Ovary (tissue), 10 donors: ENCODE measurements at places on chromosomes 2 and 18.

- DNase-seq = no peak
Observed at GRCh38 chr2:197947219-197947757, 142.9 kb downstream of the PLCL1 start.

GRCh38 chr2:200455958-200456421 lies 53.9 kb downstream of the KCTD18 start:
- DNase-seq = no peak

DNA sequence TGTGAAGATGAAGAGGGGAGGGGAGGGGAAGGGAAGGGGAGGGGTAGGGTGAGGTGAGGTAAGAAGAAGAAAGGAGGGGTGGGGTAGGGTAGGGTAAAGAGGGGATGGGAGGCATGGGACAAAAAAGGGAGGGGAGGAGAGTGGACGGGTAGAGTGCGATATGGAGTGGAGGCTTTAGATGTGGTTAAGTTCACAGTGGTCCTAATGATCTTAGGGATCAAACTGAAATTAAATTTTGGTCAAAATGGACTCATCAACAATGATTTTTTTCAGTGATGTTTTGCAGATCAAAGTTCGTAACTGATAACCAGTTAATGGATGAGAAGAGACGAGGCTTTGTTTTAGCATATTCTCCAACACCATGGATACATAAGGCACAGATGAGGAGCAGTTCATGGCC lies 513.9 kb upstream of the ACVR2A start:
- no peak for DNase-seq

GRCh38 chr2:43130548-43130875 lies 95.9 kb downstream of the ZFP36L2 start:
- no peak for DNase-seq

GRCh38 chr2:181780047-181780651 lies 99.8 kb upstream of the NEUROD1 start:
- DNase-seq = no peak

DNA sequence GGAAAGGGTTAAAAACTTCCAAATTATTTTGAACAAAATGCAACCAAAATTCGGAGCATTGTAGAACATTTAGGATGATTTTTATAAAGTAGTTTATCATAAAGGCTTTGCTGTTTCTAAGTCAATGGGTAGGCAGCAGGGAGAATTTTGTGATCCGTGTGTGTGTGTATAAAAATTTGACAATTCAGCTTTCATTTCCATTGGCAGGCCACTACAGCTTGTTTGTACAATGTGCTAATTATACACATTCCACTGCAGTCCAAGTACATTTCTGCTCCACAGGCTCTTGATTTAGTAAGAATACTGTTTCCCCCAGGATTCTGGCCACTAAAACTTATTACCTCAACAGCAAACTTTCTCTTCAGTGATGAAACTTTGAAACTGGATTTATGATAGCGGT lies 71.8 kb upstream of the LTBP1 start:
- no peak for DNase-seq

DNA sequence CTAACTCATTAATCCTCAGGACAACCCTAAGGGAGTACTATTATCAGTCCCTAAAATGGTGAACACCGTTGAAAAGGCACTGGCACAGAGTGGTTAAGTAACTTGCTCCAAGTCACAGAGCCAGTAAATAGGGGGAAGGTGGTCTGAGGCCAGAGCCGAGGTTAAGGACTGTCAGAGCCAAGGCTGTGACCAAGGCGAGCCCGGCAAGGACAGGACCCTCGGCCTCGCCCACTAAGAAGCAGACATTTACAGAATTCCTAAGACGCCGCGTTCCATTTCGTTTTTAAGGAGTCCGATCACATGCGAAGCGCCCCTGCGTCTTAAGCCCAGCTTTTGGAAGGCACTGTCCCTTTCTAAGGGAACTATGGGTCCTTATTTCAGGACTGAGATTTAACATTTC lies 1.1 kb downstream of the PDIA6 start:
- DNase-seq = no peak

DNA sequence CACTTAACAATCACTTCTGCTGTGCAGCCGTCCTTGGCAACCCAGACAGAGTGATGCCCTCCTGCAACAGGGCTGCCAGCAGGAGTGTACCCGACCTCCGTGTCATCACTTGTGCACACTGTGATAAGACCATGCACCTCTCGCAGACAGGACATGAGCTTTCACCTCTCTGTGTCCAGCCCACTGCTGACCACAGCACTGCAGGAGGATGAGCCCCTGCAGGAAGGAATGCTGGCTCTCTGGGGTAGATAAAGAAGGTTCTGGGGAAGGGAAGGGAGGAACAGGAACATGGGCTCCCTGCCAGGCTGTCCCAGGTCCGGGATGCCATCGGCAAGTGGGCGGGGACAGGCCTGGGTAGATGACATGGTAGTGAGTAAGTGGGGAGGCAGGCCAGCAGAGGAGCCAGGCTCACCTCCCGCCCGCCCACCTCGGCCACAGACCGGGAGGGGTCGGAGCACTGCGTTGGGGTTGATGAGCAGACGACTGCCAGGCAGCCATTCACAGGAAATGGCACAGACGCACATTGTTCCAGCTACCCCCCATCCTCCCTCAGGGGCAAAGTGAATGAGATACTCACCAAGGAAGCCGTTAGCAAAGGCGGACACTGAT lies 18.6 kb upstream of the COL6A3 start:
- no peak for DNase-seq

GRCh38 chr18:63752636-63753035 lies 22.6 kb upstream of the SERPINB7 start:
- no peak for DNase-seq

DNA sequence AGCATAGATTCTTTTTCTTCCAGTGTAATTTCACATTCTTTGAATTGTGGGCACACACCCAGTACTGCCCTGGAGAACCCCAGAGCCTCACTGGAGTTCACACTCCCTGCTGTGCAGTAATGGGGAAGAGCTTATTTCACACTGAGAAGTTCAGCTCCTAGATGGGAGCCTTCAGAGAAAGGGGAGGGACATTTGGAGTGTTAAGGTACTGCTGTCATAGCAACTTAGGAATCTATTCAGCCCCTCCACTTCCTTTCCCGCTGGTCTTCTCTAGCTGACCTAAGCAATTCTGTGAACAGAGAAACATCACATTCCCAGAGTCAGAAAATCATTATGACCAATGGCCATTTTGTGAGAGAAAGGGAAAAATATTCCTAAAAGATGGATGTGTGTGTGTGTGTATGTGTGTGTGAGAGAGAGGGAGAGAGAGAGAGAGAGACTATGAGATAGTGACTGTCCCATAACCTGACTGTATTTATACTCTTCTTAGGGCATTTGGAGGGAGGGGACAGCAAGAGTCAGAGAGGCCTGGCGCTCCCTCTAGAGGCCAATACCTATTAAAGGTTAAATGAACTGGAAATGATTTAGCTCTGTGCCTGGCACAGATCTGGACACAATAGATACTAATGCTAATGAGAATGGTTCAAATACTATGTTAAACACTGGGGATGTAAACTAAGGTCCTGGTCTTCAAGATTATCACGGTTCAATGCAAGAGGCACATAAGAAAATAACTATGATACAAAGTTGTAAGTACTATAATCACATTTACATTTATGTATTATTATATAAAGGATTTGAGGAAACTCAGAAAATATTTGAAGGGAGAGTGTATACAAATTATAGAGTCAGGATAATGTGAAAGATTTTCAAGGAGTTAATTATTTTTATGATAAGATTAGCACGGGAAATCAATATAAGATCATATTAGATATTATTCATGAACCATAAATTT lies 41.5 kb upstream of the RPE start:
- no peak for DNase-seq

- DNase-seq = no peak
Observed at GRCh38 chr2:142668420-142668819, 209.0 kb upstream of the KYNU start.

DNA sequence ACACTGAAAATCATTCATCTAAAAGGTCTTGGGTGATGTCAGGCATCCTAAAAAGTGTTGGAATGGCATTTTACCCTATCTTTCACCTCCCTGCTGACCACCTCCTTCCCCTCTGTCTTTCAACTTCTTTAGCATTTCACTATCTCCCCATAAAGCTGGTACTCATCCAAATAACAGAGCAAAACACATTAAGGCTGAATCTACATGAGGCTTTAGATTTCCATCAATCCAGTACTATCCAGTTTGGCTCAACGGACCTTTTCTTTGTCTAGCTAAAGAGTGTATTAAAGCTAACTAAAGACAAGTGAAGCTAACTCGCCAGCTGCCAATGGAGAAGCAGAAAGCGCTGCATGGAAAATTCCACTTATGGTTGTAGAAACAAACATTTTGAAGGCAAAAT lies 122.5 kb upstream of the NCKAP5 start:
- DNase-seq = no peak

- no peak for DNase-seq
Observed at GRCh38 chr2:76958749-76959148, 563.4 kb downstream of the LRRTM4 start.

- no peak for DNase-seq
Observed at GRCh38 chr2:43425659-43426058, 170.2 kb downstream of the THADA start.

- no peak for DNase-seq
Observed at GRCh38 chr2:106160786-106161261, 33.3 kb downstream of the UXS1 start.

DNA sequence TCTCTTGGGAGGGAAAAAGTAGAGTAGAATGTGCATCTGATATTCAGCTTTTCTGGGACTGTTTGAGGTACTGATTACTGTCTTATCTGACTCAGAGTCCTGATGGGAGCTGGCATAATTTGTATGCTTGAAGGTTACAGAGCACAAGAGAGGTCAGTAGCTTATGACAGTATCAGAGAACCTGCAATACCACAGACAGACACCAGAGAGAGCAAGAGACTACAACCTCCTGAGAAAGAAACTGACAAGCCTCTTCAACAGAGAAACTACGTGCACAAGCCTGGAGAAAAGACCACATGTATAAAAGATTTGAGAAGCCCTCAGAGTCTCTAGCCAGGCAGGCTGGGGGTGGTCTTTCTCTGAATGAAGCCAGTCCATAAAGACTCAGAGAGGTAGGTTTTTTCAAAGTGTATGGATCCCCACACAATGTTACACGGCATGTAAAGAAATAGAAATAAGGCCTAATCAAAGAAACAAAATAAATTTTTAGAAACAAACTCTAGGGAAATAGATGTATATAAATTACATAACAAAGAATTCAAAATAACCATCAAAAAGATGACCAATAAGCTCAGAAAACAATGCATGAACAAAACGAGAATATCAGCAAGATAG lies 568.3 kb downstream of the LRRTM4 start:
- DNase-seq = no peak

GRCh38 chr2:237685408-237685807 lies 58.0 kb downstream of the LRRFIP1 start:
- no peak for DNase-seq

- no peak for DNase-seq
Observed at GRCh38 chr2:170313347-170313991, 135.5 kb downstream of the MYO3B start.

DNA sequence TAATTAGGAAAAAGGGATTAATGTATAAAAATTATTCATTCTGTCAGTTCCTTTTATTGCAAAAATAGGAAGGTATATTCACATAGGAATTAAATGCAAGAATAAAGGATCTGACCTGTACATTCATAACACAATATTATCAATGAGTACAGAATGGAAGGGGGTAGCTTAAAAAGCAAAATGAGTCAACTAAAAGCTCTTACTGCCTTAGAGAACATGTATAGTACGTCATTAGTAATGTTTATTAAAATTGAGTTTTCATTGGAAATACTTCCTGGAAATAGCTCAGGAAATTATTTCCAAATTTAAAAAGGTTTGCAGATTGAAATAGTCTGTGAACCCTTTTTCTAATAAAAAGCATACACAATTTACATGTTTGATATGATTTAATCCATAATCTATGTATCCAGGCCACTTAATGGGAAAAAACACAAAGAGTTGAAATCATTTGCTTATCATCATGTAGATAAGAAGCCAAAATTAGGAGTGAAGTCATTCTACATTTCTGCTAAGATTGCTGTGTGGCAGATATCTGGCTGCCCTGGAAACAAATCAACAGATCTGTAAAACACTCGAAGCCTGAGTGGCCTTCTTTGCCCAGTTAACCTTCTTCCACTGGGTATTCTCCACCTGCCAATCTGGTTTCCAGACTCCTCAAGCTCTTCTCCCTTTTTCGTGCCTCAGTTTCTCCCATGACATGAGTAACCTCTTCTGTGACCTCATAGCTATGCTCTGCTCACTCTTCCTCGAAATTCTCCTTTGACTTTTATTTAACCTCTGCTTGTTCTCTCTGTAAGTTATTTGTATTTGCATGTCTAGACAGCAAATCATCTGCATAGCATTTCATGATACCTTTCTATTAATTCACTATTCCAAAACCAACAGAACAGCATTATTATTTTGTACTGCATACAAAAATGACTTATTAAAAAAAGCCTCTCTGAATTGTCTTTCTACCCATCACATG lies 181.2 kb upstream of the REV1 start:
- no peak for DNase-seq

DNA sequence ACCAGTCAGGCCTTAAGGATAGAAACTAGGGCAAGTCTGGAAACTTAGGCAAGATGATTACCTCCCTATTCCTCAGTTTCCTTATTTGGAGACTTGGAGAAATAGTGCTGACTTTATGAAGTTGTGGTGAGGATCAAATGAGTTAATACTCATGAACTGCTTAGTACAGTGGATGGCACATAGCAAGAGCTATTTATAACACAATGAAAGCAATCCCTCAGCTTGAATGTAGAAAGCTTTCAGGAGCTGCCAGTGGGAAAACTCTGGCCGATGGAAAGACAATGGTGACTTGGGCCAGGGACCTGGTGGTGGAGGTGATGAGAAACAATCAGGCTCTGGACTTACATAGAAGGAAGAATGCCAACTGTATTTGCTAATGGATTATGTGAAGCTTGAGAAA lies 269.4 kb upstream of the THUMPD2 start:
- no peak for DNase-seq

DNA sequence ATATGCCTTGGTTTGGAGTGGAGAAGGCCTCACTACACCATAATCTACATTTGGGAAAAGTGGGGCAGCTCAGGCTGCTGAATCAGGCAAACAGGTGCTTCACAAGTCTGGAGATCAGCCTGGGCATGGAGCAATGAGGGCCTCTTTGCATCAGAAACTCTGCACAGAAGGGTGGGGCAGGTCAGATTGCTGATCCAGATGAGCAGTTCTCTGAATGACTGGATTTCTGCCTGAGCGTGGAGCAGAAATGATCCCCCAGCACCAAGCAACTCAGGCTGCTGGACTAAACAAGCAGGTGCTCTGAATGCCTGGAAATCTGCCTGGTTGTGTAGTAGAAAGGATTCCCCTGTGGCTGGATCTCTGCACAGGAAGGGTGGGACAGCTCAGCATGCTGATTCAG lies 605.3 kb upstream of the ZNF804A start:
- no peak for DNase-seq

DNA sequence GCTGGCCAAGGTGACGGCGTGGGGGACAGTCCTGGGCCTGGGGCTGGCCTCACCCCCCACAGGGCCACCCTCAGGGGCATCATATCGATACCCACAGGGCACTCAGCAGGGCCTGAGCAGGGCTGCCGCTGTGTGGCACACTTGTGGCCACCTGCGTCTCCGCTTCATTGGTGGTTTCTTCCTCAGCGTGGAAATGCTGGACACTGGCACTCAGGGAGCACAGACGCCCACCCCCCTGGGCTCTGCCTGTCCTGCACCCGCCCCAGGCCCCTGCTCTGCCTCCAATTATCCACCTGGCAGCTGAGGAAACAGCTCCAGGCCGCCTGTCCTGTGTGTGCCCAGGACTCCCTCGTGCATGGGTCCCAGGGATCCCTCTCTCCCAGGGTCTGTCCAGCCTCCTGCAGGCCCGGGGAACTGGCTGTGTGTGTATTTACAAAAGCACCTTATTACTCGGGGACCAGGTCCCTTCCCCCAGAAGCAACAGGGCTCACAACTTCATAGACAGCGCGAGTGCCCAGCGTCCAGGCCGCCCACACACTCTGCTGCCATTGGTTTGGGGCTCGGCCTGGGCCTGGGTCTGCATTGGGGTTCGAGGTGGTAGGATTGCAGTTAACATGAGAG lies 13.1 kb downstream of the CROCC2 start:
- peak; percentile 15 for DNase-seq
